ENCODE measurements at places on chromosomes 3 and 15.

DNA sequence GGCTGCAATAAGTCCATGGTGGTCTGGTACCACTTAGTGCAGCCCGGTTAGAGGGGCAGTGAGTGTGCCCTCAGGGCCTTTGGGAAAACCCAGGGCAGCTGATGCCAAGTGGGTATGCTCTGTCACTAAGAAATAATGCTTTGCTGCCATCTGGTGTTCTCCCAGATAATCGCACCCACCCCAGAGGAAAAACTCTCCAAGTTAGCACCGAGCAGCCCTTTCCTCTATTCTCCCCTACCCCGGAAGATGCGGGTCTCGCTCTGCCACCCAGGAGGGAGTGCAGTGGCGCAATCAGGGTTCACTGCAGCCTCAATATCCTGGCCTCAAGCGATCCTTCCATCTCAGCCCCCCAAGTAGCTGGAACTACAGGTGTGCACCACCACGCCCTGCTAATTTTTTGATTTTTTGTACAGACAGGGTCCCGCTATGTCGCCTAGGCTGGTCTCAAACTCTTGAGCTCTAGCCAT, 21.3 kb upstream of the DAPK2 start:
- DNase-seq, result peak; percentile 86

GRCh38 chr15:75136118-75136517, 65.6 kb upstream of the C15orf39 start:
- peak; percentile 45 for DNase-seq

GRCh38 chr3:161050935-161051334, 54.2 kb downstream of the B3GALNT1 start:
- no peak for DNase-seq

DNA sequence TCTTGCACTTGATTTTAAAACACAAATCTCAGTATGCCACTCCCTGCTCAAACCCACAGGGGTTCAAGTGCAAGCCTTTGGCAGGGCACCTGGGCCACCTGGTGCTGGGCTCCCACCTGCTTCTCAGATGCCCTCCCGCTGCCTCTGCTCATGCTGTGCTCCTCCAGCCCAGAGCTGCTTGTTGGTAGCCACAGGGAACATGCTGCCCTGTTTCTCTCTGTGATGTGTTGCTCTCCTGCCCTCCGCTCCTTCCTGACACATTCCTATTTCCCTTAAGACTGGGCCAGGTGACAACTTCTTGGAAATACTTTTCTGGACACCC, 27.1 kb upstream of the KY start:
- DNase-seq, result no peak

DNA sequence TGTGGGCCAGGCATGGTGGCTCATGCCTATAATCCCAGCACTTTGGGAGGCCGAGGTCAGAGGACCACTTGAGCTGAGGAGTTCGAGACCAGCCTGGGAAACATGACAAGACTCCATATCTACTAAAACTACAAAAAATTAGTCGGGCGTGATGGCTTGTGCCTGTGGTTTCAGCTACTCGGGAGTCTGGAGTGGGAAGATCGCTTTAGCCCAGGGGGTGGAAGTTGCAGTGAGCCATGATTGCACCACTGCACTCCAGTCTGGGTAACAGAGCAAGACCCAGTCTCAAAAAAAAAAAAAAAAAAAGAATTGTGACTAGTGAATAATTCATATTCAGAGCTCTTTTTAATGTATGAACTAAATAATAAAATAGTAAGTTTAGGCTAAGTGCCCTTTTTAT, 87.8 kb upstream of the TSEN2 start:
- DNase-seq, result peak; percentile 42

- DNase-seq, result no peak
These were observed 75.5 kb downstream of the DCLK3 start for GRCh38 chr3:36688815-36689214.

DNA sequence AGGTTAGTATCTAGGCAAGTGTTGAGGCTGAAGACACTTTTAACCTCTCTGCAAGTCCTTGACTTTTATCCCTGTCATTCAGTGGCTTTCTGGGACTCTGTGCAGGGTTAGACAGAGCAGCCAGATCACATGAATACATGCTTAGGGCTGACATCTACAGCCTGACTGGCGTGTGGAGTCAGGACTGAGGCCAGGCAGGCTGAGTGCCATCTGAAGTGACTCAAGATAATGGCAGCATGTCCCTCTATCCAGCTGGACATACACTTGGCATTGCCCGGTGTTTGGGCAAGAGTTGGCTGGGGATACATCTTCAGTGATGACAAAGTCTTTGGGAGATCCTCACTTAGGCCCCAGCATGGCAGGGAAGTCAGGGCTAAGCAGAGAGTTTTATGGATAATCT, 22.4 kb downstream of the DUOX2 start:
- DNase-seq, result no peak
